Stimulated activated CD4-positive, alpha-beta T cell treated with anti-CD3 and anti-CD28 coated beads, Interleukin-12 subunit alpha, Interleukin-12 subunit beta, amount 100 ng/mL, for 24 hours (primary cell): ENCODE measurements at places on chromosomes 6 and 20.

- DNase-seq = no peak
These were observed 2.1 kb downstream of the HNF4A start for GRCh38 chr20:44357555-44358125.

DNA sequence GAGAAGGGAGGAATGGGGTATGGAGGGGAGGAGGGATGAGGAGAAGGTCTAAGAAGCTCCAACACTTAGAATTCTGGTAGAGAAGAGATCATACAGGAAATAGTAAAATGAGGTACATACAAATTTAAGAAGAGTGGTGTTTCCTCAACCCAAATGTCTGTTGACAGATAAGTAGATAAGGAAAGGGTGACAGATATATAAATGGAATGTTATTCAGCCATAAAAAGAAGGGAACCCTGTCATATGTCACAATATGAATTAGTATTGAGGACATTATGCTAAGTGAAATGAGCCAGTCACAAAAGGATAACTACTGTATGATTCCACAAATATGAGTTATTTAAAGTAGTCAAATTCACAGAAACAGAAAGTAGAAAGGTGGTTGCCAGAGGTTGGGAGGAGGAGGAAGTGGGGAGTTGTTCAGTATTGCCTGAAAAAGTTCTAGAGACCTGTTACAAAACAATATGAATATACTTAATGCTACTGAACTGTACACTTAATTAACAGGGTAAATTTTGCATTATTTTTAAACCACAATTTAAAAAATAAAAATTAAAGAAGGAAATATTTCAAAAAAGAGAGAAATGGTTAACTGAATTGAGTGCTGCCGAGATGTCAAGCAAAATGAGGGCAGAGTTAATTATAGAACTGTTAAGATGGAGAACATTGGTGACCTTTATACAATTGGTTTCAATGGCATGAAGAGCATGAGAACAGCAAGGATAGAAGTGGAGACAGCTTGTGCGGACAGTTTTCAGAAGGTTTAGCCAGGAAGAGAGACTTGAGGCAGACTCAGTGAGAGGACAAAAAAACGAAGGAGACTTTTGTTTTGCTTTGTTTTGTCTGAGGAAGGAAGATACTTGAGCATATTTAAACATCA lies 47.6 kb upstream of the ADGRF4 start:
- DNase-seq = no peak

DNA sequence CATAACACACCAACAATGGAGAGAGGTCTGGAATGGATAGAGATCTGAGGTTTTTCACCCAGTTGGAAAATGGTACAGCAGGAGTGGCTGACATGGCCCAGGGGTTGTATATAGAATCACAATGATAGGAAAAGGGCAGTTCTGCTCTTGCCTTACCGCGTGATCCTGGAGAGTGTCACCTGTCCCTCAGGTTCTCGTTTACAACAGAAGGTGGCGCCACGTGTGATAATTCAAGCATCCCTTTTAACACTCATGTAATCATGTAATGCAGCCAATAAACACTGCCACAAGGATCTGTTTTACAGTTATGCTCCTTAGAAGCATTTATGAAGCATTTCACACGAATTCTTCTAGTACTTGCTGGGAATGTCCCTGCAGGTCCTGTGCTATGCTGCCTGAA lies 12.9 kb upstream of the WFDC2 start:
- DNase-seq = peak; percentile 28

DNA sequence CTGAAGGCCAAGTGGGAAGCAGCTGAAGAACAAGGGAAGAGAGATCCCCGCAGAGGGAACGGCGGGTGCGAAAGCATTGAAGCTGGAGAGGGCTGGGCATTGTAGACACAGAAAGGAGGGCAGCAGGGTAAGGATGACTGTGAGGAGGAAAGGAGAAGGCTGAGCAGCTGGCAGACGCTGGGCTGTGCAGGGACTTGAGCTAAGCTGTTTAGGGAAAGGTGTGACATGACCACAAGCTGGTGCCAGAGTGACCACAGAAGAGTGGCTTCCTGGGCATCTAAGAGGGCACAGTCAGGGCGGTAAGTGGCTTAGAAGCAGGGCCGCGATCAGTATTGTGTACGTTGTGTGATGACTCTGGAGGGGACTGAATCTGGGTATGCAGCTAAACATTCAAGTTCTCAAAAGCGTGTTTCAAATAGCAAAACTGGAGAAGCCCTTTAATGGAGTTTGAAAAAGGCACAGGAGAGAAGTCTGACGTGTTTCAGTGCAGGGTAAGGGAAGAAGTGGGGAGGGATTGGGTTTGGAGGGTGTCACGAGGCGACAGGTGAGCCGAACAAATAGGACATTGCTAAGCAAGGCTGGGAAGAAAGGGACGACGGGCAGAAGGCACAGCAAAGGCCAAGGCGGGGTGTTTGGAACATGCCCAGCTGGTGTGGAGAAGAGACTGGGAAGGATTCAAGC lies 46.1 kb upstream of the ARFGEF2 start:
- DNase-seq = no peak

GRCh38 chr20:22878166-22878565 lies 156.9 kb upstream of the SSTR4 start:
- no peak for DNase-seq

DNA sequence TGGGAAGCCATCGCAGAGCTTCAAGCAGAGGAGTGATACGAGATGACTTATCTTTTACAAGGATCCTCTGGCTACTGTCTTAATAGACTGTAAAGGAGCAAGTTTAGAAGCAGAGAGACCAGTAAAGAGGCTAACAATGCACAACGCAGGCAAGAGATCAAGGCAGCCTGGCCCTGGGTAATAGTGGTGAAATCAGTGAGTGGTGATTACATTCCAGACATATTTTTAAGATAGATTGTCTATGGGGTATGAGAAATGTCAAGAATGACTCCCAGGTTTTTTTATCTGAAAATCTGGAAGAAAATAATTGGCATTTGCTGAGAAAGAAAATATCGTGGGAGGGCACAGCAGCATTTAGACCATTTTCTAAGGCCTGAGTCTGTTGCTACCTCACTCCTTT lies 213.6 kb upstream of the HTR1E start:
- no peak for DNase-seq

- DNase-seq = no peak
These were observed 71.7 kb downstream of the RCAN2 start for GRCh38 chr6:46419576-46420002.

- DNase-seq = no peak
These were observed 235.5 kb downstream of the BMP7 start for GRCh38 chr20:57030611-57031600.

DNA sequence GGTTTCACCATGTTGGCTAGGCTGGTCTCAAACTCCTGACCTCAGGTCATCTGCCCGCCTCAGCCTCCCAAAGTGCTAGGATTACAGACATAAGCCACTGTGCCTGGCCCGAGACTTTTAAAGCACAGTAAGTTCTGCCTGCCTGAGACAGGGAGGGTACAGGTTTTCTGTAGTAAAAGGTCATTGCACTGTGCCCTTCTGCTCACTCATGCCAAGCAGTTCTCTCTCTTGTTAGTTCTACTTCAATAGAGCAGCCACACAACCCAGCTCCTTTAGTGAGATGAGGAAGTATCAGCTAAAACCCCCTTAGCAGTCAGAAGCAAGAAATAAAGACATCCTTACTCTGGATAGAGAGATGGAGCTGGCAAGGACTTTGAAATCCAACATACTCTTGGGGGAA lies 52.4 kb upstream of the ARMH2 start:
- DNase-seq = no peak

- no peak for DNase-seq
These were observed 125.1 kb upstream of the CARMIL1 start for GRCh38 chr6:25154034-25154596.

DNA sequence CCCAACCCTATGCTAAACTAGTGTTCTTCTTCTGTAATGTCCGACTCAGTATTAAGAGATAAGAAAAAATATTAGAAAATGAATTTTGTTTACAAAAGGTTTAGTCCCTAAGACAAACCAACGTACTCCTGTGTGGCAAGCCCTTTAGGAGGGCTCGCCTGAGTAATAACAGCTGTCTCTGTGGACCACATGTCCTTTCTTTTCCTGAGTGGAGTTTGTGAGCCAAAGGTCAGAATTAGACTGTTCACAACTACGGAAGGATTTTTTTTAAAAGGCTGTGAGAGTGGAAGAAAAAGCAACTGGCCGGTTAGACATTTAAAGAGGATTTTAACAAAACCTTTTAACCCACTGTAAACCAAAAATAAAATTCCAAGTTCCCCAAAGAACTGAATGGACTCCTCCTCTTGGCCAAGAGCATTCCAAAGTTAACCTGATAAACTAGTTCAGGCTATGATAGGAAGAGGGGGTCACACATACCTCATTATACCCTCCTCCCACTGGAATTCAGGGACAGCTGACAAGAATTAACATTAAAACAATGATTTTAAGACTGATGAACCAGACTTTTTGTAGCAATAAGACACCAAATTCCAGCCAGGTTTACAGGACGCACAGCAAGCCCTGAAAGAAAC lies 43.5 kb downstream of the FAM184A start:
- DNase-seq = no peak

DNA sequence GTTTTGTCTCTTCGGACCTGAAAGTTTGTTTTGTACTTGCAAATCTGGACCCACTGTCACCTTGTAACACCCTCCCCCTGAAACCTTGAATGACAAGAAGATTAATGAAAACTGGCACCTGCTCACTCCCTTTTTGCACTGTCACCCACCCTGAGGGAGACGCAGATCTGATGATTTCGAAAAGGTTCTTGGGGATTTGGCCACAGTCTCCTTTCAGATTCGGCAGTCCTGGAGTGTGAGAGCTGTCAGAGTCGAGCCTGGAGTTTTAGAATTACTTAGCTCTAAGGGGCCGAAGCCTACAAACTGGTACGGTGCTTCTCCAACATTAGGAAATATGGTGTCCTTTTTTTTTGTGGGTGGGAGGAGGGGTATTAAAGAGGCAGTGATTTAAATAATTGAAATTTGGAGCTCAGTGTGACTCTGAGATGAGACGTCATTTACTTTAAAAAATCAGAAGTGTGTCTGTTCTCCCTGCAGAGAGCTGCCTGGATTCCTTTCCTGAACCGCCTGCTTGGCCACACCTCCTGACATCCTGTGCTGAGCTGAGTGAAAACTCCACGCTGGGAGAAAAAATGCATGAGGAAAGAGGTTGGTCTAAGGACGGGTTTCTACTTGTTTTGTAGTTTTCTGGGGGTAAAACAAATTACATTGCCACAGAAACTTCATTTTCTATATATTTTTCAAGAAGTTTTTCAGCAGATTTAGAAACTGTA lies 447.0 kb upstream of the CDH4 start:
- no peak for DNase-seq

DNA sequence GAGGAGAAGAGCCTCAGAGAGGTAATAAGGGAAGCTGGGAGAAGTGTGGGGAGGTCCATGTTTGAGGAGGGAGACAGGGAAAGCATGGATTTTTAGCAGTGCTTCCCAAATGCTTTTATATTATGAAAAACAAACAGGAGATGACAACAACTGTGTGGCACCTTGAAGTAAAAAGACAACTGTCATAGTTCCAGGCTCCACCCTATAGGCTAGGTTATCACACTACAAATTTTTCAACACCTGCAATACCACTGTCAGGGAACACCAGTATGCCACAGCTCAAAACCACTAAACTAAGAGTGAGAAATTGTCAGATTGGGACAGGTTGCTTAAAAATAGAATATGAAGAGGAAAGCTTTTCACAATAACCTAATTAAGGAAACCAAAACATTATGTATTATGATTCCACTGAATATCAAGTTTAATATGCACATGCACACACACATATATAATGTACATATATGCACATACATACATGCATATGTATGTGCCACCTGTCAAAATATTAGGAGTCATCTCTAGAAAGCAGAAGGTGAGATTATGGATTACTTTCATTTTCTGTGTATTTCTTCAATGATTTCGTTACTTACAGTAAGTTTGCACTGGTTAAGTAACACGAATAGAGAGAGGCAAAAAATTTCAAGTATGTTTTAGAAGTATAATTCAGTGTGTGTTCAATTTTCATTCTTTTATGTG lies 261.2 kb downstream of the PTPRK start:
- DNase-seq = no peak

DNA sequence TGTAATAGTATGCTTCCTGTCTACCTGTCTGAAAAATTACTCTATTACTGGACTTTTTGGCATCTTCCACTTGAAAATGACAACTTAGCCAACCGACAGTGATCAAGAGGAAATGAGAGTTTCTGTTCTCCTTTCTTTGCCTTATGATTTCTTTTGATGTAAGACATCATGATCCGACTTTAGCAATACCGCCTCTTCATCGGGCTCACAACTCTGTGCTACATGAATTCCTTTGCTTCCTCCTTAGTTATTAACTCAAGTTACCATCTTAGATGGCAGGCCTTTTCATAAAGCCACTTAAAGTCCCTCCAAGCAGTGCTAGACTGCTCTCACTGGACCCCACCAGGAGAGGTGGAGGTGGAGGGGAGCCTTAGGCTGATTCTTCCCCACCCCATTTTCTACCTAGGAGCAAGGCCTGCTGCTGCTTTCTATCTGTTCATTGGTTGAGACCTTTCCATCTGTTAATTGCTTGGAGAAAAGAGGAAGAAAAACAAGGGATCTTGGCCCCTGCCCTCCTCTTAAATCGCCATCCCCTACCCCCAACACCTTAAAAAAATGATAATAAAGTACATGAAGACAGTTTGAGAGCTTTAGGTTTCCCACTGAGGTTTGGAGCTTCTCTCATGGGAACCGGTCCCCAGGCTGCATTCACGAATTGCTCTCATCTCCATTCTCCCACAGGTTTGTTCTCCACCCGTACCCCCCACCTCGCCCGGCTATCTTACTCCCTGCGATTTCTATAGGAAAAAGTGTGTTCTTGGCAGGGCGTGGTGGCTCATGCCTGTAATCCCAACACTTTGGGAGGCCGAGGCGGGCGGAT lies 21.6 kb upstream of the MCM3 start:
- no peak for DNase-seq

DNA sequence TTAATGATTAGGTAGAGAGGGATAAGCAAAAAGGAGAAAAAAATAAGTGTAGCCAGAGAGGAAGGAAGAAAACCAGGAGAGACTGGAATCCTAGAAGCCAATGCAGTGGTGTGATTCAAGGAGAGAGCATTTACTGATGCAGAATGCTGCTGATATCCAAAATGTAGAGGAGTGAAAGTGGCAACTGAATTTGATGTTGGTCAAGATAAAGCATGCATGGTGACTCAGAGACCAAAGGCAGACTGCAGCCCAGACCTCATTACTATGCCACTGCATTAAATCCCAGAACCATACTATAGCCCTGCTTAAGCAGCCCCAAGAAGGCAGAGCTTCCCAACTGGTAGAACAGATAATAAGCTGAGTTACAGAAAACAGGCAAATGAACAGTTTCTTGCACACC lies 15.8 kb downstream of the KLHL32 start:
- DNase-seq = no peak

GRCh38 chr6:138499303-138500018 lies at the start of gene NHSL1:
TSS of gene NHSL1 (minus strand) at chr6:138499494. CDS start at chr6:138499290, 204 bp downstream.
- no peak for DNase-seq

DNA sequence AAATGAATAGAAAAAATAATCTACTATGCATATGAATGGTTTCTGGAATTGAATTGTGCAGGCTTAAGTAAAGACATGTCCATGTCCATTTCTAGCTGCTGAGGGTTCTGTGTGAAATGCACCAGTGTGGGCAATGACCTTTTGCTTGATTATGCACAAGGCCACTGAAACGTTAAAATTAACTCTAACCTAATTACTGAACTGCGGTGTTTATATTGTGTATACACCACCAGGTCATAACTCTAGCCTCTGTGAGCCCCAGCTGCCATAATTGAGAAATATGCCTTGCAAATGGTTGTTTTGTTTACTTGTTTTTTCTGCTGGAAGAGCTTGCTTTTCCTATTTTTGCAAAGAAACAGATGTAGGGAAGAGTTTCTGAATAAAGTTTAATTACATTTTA lies 46.1 kb downstream of the RSPO3 start:
- no peak for DNase-seq
